ENCODE measurements at places on chromosomes 6 and 20.

- DNase-seq, result no peak
Observed at GRCh38 chr6:3481640-3482039, 24.8 kb upstream of the SLC22A23 start.

GRCh38 chr6:168105813-168106632 lies 27.0 kb upstream of the FRMD1 start:
- no peak for DNase-seq

- no peak for DNase-seq
Observed at GRCh38 chr6:26021001-26021349, 58.4 kb downstream of the TRIM38 start.

- peak; percentile 53 for DNase-seq
Observed at GRCh38 chr6:38725414-38726183, 10.5 kb downstream of the DNAH8 start.

GRCh38 chr6:52881662-52881995 lies 27.9 kb downstream of the GSTA3 start:
- DNase-seq, result no peak

- peak; percentile 69 for DNase-seq
Observed at GRCh38 chr20:63572788-63573646, 1.0 kb downstream of the HELZ2 start.

DNA sequence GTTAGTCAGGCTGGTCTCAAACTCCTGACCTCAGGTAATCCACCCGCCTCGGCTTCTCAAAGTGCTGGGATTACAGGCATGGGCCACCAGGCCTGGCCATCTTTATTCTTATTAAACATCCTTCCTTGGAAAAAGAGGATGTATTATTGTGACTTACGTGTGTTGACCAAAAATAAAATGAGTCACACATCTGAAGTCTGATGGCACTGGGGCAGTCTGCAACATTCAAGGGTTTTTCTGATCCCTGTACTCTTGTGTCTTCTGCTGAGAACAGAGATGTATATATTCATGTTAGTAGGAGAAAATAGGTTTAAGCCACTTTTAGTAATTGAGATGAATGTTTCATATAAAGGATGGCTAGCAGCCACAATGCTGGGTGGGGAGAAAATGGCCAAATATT lies 129.9 kb upstream of the RIPOR2 start:
- no peak for DNase-seq

- DNase-seq, result no peak
Observed at GRCh38 chr20:32132911-32133549, 23.5 kb downstream of the TM9SF4 start.

DNA sequence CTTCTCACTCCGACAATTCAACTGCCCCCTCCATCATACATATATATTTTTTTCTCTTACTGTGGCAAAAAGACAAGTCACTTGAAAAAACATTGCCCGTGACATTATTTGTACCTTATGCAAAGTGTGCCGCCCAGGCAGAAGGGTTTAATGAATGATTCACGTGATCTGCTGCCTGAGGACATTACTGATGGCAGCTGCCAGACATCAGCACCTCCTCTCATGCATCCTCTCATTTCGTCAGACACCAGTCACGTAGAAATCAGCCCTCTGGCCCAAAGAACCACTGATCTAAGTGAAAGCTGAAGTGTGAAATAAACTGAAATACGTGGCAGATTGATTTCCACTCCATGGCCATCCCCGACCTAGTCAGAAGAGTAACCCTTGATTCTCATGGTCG lies 218.8 kb upstream of the PDE10A start:
- no peak for DNase-seq

GRCh38 chr20:32706486-32706885 lies 32.7 kb upstream of the C20orf203 start:
- no peak for DNase-seq

- DNase-seq, result no peak
Observed at GRCh38 chr6:129329678-129330077, 380.3 kb downstream of the ARHGAP18 start.

- DNase-seq, result peak; percentile 91
Observed at GRCh38 chr6:158644231-158645063, at the start of gene DYNLT1. Gene DYNLT1, minus strand, starts transcription at chr6:158644743. Its CDS starts 35 bp downstream, at chr6:158644708.

DNA sequence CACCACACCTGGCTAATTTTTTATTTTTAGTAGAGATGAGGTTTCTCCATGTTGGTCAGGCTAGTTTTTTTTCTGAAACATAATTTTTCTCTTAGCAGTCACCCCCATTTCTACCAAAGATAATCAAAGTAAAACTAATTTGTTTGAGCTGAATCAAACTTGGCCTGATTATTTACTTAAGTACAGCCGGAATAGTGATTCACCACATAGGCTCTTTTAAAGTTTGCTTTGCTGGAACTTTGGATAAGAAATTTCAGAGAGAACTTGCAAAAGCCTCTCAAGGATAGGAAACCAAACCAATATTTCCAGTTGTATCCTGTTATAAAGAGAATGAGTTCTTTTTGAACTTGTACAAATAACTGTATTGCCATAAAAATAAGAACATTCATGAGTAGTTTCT lies 105.0 kb upstream of the SYNCRIP start:
- DNase-seq, result peak; percentile 10

DNA sequence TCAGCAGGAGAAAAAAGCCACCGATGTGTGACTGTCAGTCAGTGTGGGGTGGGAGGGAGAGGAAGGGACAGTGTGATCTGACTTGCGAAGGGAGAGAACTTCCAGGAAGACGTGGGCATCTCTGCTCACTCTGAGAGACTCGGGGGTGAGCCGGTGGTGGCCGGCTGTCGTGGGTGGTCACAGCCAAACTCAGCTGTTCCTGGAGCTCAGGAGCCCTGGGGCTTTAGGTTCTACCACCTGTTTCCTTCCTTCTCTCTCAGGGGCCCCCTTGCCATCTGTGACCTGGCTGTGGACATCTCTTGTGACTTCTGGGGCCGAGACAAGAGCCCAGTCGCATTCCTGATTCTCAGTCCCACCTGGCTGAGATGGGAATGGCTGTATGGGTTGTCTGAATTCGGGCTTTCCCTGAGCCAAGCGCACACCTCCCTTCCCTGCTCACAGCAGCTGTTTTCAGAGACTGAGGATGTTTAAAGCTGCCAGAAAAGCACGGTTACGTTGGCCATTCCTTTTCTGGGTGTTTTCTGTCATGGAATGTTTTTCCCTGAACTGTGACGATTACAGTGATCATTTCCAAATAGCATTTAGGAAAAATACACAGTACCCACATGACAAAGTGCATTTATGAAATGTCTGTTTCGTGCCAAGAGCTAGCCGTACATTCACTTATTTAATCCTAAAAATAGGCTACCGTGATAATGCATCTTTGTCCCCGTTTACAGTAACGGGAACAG lies 36.5 kb downstream of the SYNJ2 start:
- DNase-seq, result no peak

DNA sequence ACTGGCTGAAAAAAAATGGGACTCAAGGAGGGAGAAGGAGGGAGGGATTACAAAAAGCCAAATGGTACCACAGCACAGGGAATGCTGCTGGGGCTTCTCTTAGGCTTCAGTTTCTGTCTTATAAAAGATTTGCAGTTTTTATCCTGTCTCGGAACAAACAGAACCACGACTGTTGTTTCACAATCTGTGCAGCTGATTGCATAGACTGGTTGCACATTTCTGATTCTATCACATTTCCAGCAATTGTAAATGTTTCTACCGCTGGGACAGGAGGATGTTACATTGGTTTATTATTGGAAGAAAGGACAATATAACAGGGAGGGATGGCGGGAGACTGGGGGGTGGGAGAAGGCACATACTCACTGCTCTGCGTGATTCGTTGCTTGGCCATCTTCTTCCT lies 73.5 kb upstream of the ARID1B start:
- DNase-seq, result no peak

DNA sequence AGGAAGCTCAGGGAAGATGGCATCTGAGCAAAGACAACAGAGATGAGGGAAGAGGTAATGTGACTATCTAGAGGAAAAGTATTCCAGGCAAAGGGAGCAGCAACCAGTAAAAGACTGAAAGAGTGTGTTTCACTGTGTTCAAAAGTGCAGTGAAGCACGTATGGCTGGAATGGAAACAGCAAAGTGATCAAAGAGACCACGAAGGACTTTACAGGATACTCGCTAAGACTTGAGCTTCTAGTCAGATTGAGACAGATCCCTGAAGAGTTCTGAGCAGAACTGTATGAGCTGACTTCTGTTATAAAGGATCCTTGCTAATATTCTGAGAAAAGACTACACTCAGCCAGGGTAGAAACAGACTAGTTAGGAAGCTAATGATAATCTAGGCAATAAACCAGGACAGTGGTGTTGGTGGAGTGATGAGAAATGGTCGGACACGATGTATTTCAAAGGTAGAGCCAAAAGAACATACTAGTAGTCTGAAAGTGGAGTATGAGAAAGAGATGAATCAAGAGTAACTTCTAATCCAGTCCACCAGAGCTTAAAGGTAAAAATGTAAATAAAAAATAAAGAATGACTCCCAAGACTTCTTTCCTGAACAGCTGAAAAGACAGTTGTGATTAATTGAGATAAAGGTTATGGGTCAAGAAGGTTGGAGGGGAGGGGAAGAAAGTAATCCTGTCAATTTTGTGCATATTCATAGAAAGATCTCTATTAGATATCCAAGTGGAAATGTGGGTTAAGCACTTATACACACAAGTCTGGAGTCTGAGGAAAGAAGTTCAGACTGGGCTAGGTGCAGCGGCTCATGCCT lies 14.2 kb downstream of the SEC63 start:
- DNase-seq, result no peak

- no peak for DNase-seq
Observed at GRCh38 chr6:3352678-3353077, 93.9 kb downstream of the PSMG4 start.

DNA sequence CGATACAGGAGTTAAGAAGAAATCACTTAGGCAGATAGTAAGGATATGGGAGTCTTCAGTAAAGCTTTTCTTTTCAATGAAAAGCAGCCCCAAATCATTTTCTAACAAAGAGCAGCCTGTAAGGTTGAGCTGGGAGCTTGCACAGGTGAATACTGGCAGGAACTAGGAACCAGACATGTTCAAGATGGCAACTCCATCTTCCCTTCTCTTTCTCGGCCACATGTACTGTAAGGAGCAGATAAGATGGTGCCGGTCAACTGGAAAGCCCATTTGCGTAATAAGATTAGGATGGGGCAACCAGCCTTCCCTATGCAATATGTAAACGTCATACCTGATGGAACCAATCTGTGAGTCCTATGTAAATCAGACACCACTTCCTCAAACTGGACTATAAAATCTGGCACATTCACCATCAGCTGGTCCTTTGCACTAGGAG lies 46.2 kb upstream of the RNGTT start:
- no peak for DNase-seq

GRCh38 chr6:159941286-159942113 lies 27.4 kb upstream of the IGF2R start:
- peak; percentile 57 for DNase-seq

DNA sequence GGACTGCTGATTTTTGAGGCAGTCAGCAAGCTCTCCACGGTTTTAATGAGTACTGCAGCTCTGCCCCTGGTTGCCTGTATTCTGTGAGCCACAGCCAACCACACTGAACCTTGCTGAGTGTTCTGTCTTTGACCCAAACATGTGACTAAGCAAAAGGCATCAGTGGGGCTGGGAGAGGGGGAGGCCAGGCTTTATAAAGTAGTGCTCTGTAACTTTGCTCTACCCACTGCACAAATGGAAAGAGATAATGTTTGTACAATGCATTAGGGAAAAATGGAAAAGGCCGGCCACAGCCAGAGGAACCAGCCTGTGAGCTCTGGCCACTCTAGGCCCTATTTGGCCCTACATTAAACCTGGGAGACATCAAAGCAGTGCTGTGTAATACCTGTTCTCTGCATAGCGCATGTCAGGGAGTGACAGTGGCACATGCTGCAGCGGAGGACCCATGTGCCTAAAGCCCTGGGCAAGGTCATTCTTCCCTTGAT lies 22.0 kb downstream of the KLHL31 start:
- no peak for DNase-seq

DNA sequence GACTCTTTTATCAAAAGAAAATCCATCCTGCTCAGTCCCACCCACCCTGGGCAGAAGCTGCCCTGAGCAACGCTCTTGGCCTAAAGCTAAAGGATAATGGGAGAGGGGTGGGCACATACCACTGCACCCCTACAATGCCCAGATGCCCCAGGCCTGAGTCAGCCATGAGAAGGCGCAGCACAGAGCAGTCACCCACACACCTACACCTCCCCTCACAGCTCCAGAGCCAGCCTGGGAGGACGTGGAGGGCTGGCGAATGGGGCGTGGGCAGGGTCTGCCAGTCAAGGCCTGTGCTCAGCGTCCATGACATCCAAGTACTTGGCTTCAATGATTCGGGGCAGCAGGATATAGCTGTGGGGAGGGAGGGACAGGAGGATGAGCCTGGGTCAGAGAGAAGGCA lies 11.5 kb downstream of the SLC4A11 start:
- DNase-seq, result peak; percentile 49

DNA sequence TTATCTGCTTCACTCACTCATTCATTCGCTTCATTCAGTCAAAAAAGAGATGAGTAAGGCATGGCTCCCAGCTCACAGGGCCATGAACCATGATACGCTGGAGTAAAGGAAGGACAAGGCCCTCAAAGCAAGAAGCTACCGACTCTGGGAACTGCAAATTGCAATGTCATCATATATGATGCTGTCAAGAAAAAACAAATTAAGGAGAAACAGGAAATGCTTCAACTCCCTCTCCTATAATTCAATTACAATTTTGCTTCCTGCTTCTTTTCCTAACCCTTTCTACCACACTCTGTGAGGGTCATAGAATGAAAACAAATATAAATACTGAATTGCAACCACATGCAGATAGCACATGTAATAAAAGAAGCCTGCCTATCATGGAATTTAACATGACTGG lies 725.7 kb upstream of the FLRT3 start:
- DNase-seq, result no peak

DNA sequence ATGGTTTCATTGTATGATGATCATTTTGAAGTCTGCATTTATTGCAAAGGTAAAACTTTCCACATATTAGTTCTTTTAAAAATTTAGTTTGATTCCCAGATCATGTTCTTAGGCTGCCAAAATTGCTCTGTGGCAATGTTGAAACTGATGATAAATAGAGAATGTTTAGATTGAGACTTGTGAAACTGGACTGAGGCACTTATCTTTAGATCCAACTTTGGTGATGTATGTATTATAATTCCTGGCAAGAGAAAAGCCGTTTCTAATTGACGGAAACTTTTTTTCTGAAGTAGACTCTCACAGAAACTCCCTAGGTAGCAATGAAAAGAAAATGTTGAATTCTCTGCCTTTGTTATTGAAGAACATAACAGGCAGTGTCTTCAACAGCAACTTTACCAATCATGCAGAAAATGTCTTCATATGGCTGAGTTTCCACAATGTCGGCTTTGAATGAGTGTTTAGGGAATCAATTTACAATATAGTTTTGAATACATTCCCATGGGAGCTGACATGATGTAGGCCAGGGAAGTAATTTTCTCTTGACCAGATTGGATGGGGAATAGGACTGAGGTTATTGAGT lies 456.2 kb downstream of the CD109 start:
- no peak for DNase-seq

Data from HT-29 (cell line).